ENCODE measurements at places on chromosomes 13 and 19.
A peak's percentile ranks its signal among the peaks of the same experiment; 100 is the strongest.

- no peak for DNase-seq
Observed at GRCh38 chr19:50933640-50934039, 19.2 kb downstream of the KLK5 start.

- no peak for DNase-seq
Observed at GRCh38 chr19:18023622-18024251, 15.8 kb downstream of the ARRDC2 start.

- no peak for DNase-seq
Observed at GRCh38 chr13:25095851-25096453, at the start of gene PABPC3. TSS of gene PABPC3 (plus strand) at chr13:25096136. CDS start at chr13:25096199, 63 bp downstream.

GRCh38 chr19:35540356-35540927 lies 5.0 kb upstream of the TMEM147 start:
- DNase-seq: no peak

DNA sequence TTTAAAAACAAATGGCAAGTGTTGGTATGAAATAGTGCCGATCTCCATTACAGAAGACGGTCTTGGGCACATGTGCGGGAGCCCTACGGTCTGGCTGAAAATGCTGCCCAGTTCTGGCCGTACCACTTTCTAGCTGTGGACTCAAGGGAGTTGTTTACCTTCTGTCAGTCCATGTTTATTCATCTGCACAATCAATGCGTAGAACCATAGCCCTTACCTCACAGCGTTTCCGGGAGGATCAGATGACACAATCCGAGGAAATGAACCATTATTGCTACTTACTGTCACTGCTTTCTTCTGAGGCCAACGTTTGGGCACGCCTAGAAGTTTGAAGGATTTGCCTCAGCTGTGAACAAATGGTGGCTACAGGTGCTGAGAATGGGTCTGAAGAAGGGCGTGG lies 31.2 kb downstream of the GADD45B start:
- DNase-seq: no peak

GRCh38 chr13:84121456-84121855 lies 239.2 kb upstream of the SLITRK1 start:
- DNase-seq: no peak

- DNase-seq: no peak
Observed at GRCh38 chr13:46903748-46904147, 6.9 kb upstream of the HTR2A start.

DNA sequence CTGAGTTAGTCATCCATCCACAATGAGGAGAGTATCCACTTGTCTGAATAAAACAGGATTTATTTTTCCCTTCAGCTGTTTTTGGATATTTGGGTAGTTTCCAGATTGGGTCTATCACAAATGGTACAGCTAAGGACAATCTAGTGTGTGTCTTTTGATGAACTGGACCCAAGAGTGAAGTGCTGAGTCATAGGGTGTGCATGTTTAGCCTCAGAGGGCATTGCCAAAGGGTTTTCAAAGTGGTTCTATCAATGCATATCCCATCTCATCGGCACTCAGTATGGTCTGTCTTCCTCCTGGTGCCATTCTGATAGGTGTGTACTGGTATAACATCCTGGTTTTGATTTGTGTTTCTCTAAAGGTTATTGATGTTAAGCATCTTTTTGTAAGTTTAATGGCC lies 62.3 kb downstream of the GSX1 start:
- DNase-seq: no peak

- DNase-seq: no peak
Observed at GRCh38 chr13:75339635-75340374, 142.2 kb downstream of the TBC1D4 start.

DNA sequence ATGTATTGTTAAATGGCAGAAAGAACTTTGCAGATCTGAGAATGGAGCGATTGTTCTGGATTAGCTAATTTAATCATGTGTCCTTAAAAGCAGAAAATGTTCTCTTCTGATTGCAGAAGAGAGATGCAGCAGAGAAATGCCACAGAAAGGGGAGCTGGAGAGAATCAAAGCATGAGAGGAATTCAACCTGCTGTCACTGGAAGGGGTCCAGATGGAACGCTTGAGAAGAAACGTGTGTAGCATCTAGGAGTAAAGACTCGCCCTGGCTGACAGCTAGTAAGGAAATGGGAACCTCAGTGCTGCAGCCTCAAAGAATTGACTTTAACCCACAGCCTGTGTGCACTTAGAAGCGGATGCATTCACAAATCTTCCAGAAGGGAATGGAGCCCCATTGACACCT lies 502.8 kb downstream of the KLF12 start:
- no peak for DNase-seq

DNA sequence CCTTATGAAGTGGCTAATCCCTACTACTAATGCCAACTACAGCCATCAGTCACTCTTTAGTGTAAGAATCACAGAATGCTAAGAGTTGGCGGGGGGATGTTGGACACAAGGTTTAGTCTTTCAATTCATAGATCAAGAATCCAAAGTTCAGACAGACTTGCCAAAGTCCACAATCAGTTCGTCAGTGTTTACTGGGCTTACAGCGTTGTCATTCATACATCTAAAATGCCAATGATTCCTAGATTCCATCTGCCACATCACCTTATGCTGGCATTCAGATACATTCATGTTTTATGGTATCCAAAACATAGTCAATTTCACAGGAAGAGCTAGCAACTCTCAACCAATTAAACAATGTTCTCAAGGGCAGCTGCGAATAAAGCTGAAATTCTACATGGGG lies 18.1 kb downstream of the RCBTB2 start:
- no peak for DNase-seq

GRCh38 chr19:13861392-13861713 lies 15.6 kb upstream of the NANOS3 start:
- no peak for DNase-seq

GRCh38 chr13:109743706-109744453 lies 42.5 kb downstream of the IRS2 start:
- DNase-seq: no peak

DNA sequence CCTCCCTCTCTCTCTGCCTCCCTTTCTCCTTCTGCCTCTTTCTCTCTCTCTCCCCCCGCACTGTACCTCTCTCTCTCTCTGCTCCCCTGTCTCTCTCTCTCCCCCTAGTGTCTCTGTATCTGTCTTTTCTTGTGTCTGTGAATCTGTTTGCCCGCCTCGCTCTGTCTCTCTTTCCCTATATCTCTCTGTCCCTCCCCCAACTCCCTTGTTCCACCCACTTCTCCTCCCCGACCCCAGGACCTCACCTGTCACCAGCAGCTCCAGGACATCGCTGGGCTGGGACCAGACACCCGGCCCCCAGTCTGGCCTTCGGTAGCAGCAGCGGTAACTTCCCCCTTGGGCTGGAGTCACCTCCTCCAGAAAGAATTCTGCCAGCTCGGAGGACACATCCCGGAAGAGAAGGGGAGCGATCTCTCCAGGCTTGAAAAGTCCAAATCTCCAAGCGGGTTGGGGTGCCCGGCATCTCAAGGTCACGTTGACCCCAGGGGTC lies 3.9 kb downstream of the OSCAR start:
- DNase-seq: peak; percentile 57

Data from Caco-2 (cell line).